ENCODE measurements at places on chromosomes 3 and 15. TPM values are rescaled to one million over a fixed set of nuclear protein-coding genes. Genes with fewer than 3 reads are reported as not detected.

GRCh38 chr3:127444761-127445160 is 145.8 kb downstream of the TPRA1 start:
- H3K4me1 ChIP-seq = no peaks in the 10 kb centered on the region
- no peak overlapping the region for H3K4me3 ChIP-seq
- H3K27me3 ChIP-seq = no peaks in the 10 kb centered on the region
- no peak overlapping the region for H3K27ac ChIP-seq
- H3K36me3 ChIP-seq = no peaks in the 10 kb centered on the region
- no peak for DNase-seq

XCR1 gene
- not detected for total RNA-seq

DNA sequence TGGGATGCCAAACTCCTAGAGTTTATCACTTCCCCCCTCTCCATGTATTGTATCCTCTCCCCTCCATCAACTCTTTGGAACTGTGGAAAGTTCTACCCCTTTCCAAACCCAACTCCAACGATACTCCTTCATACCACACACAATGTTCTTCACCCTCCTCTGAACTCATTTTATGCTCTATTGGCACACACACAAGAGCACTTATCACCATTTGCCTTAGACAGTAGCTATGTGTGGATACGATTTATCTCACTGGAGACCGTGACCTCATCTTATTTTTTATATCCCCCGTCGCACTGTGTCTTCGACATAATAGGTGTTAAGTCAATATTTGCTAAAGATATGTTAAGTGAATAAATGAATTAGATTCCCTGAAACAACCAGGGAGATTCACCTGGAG is 316.5 kb upstream of the PROK2 start:
- no peaks in the 10 kb centered on the region for H3K36me3 ChIP-seq
- no peaks in the 10 kb centered on the region for H3K27me3 ChIP-seq
- H3K4me3 ChIP-seq = no peak overlapping the region
- no peak for DNase-seq

- DNase-seq = no peak
- H3K4me1 ChIP-seq = peaks cover 21% of the 10 kb centered on the region
- no peaks in the 10 kb centered on the region for H3K27me3 ChIP-seq
- H3K36me3 ChIP-seq = no peaks in the 10 kb centered on the region
These were observed 34.3 kb upstream of the CMC1 start for GRCh38 chr3:28207000-28207733.

DNA sequence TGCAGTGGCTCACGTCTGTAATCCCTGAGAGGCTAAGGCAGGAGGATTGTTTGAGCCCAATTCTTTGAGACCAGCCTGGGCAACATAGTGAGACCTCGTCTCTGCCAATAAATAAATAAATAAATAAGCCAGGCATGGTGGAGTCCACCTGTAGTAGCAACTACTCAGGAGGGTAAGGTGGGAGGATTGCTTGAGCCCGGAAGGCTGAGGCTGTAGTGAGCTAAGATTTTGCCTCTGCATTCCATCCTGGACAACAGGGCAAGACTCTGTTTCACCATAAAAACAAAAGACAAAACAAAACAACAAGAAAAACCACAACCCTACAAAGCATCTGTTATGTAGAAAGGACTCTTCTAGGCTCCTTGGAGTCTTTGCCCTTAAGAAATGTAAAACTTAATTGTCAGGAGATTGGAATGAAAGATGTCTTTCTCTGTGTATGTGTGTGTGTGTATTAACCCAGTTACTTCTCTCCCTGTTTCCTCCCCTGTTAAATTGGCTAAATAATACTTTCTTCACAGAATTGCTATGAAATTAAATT is 9.5 kb downstream of the NECTIN3 start:
- H3K36me3 ChIP-seq = no peaks in the 10 kb centered on the region
- no peaks in the 10 kb centered on the region for H3K4me1 ChIP-seq
- H3K27me3 ChIP-seq = no peaks in the 10 kb centered on the region
- DNase-seq = no peak

DNA sequence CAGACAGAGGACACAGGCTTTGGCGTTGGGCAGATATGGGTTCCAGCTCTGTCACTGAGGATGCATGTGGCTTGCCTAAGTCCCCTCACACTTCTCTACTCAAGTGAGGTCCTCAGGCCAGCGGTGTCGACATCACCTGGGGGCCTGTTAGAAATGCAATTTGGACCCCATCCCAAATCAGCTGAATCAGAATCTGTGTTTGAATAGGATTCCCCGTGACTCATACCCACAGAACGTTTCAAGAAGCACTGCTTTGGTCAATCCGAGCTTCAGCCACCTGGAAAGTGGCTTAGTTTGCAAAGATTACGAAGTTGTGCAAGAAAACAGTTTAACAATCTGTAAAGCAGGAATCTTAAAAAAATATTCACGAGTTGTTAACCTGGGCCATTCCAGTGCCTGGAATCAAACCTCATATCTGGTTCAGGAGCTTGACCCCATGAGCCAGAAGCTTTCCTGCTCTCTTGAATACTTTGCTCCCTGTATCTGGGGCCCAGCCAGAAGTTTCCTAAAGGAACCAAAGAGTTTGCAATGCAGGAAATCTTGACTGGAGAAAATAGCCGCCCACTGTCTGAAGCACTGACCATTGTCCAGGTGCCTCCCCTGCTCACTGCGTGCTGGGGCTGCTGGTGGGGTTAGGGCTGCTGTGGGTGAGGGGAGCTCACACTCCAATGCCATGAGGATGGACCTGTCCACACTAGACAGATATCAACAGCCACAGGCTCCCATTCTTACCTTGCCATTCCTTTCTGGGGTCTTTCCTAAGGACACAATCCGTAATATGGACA is 208.5 kb upstream of the LINGO1 start:
- DNase-seq = no peak
- H3K36me3 ChIP-seq = no peaks in the 10 kb centered on the region
- H3K27me3 ChIP-seq = no peaks in the 10 kb centered on the region
- no peak overlapping the region for H3K4me3 ChIP-seq

ROPN1 gene
- total RNA-seq = not detected

GRCh38 chr3:144692488-144692887 is 720.9 kb downstream of the DIPK2A start:
- no peak overlapping the region for H3K4me3 ChIP-seq
- H3K27ac ChIP-seq = no peak overlapping the region
- DNase-seq = no peak
- no peaks in the 10 kb centered on the region for H3K27me3 ChIP-seq
- H3K4me1 ChIP-seq = no peaks in the 10 kb centered on the region

GRCh38 chr15:97989299-97989698 is 28.8 kb downstream of the ARRDC4 start:
- no peak for DNase-seq
- H3K4me1 ChIP-seq = no peaks in the 10 kb centered on the region
- H3K4me3 ChIP-seq = no peak overlapping the region
- no peaks in the 10 kb centered on the region for H3K36me3 ChIP-seq
- H3K27ac ChIP-seq = no peak overlapping the region
- H3K27me3 ChIP-seq = no peaks in the 10 kb centered on the region

BFSP2 gene
- not detected for total RNA-seq

DNA sequence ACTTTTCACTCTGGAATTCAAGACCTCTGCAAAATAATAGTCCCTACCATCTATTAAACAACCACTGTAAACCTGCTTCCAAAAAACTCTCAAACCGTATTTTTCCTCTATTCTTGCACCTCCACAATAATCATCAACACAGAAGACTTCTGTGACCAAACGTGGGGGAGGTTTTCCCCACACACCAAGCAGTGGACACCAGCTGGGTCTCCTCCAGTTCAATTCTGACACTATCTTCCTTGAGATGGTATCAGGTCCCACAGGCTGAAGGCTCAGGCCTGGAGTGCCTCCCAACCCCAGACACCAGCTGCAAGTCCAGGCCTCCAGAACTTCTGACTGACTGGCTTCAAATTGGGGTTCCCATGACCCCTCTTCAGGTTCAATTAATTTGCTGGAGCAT is 89.6 kb upstream of the RAP2B start:
- H3K4me3 ChIP-seq = no peak overlapping the region
- no peaks in the 10 kb centered on the region for H3K4me1 ChIP-seq
- H3K27me3 ChIP-seq = no peaks in the 10 kb centered on the region
- H3K27ac ChIP-seq = no peak overlapping the region
- H3K36me3 ChIP-seq = no peaks in the 10 kb centered on the region

- H3K4me1 ChIP-seq = no peaks in the 10 kb centered on the region
- no peak overlapping the region for H3K27ac ChIP-seq
- no peaks in the 10 kb centered on the region for H3K36me3 ChIP-seq
- H3K27me3 ChIP-seq = no peaks in the 10 kb centered on the region
- no peak overlapping the region for H3K4me3 ChIP-seq
These were observed 1042.9 kb downstream of the NTRK3 start for GRCh38 chr15:87213626-87214025.

DNA sequence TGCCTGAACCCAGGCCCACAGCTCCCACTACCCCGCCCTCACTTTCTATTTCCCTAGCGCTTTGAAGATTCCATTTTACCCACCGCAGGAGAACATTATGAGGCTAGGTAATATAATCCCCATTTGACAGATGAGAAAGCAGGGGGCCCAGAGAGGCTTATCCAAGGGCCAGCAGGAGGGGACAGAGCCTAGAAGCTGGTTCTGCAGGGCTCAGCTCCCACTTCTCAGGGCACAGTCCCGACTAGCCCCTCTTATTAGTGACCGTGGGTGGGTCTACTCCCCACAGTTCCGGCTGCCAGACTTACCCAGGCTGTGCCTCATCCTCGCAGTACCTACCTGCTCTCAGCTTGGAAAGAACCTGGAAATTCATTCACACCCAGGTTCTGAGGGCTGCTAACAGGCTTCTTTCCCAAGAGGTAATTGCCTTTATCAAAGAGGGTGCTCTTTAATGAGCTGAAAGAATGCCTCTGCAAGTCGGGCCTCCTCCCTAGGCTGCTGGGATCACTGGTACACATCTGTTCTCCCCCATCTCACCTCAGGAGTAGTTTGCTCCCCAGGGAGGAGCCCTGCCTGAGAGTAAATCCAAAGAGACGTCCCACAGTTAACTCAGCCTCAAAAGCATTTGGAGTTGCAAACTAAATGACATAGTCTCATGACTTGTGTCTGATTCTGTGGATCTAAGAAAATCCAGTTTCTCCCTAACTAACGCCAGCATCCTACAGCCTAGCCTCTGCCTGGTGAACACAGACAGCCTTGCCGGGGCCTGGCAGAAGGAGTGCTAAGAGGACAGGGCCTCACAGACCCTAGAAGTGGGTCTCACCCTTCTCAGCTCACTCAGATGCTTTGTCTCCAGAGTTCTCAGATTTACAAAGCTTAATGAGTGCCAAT is 125.0 kb downstream of the CHSY1 start:
- no peaks in the 10 kb centered on the region for H3K27me3 ChIP-seq
- H3K4me3 ChIP-seq = peak overlapping the region; percentile 12
- no peaks in the 10 kb centered on the region for H3K36me3 ChIP-seq

- H3K27me3 ChIP-seq = no peaks in the 10 kb centered on the region
- H3K4me1 ChIP-seq = peaks cover 30% of the 10 kb centered on the region
- no peak for DNase-seq
- no peak overlapping the region for H3K27ac ChIP-seq
- H3K4me3 ChIP-seq = no peak overlapping the region
These were observed 11.7 kb downstream of the SUCLG2 start for GRCh38 chr3:67642734-67643133.

GRCh38 chr15:100259266-100259665 is 82.5 kb downstream of the ADAMTS17 start:
- H3K27ac ChIP-seq = no peak overlapping the region
- no peak for DNase-seq
- no peaks in the 10 kb centered on the region for H3K27me3 ChIP-seq
- H3K4me3 ChIP-seq = no peak overlapping the region
- H3K4me1 ChIP-seq = no peaks in the 10 kb centered on the region

GASK1A gene
- total RNA-seq = not detected

- no peak overlapping the region for H3K27ac ChIP-seq
- H3K27me3 ChIP-seq = no peaks in the 10 kb centered on the region
- H3K4me1 ChIP-seq = no peaks in the 10 kb centered on the region
- no peak overlapping the region for H3K4me3 ChIP-seq
These were observed 55.1 kb downstream of the CD47 start for GRCh38 chr3:108035751-108036150.
